ENCODE measurements at places on chromosomes 3 and 15. TPM values are rescaled to one million over a fixed set of nuclear protein-coding genes. Genes with fewer than 3 reads are reported as not detected.

The ALDH1A3 gene
- 31.2 TPM for total RNA-seq

The REC114 gene
- not detected for total RNA-seq

The SLC9C1 gene
- total RNA-seq: not detected

The CORO2B gene
- total RNA-seq: 3.7 TPM

The KNG1 gene
- not detected for total RNA-seq

The GPR27 gene
- total RNA-seq: 3.3 TPM

The GNAT1 gene
- not detected for total RNA-seq

The TRAT1 gene
- not detected for total RNA-seq

The SLC24A5 gene
- not detected for total RNA-seq

The CKMT1B gene
- 7.6 TPM for total RNA-seq

The MUC13 gene
- total RNA-seq: 6.9 TPM

The CHP1 gene
- 47.5 TPM for total RNA-seq

The FBLN2 gene
- 2.8 TPM for total RNA-seq

The GOLGA6L6 gene
- not detected for total RNA-seq

The GOLGA8S gene
- total RNA-seq: 0.15 TPM

The SLC9A9 gene
- 0.07 TPM for total RNA-seq

The ZNF860 gene
- total RNA-seq: 1.4 TPM

The SLC12A6 gene
- 4.5 TPM for total RNA-seq

The GOLGB1 gene
- total RNA-seq: 20.4 TPM

The MST1 gene
- total RNA-seq: 0.89 TPM

The SPATA12 gene
- total RNA-seq: 0.44 TPM

The ZNF280D gene
- 13.3 TPM for total RNA-seq

The ZIC4 gene
- total RNA-seq: not detected

The FOXB1 gene
- total RNA-seq: not detected

The KBTBD8 gene
- total RNA-seq: 0.45 TPM

The ATP2C1 gene
- 34.3 TPM for total RNA-seq

The CATSPER2 gene
- 0.89 TPM for total RNA-seq

The CYP8B1 gene
- not detected for total RNA-seq

The CPNE4 gene
- total RNA-seq: 5.0 TPM

The DUOX2 gene
- 0.02 TPM for total RNA-seq

The NUSAP1 gene
- 65.2 TPM for total RNA-seq

The ITGB5 gene
- total RNA-seq: 412 TPM

The ARRDC4 gene
- 0.17 TPM for total RNA-seq

The SMCO1 gene
- not detected for total RNA-seq

The KIF15 gene
- total RNA-seq: 8.9 TPM
